ENCODE measurements at places on chromosomes 3 and 15. TPM values are rescaled to one million over a fixed set of nuclear protein-coding genes. Genes with fewer than 3 reads are reported as not detected.

DNA sequence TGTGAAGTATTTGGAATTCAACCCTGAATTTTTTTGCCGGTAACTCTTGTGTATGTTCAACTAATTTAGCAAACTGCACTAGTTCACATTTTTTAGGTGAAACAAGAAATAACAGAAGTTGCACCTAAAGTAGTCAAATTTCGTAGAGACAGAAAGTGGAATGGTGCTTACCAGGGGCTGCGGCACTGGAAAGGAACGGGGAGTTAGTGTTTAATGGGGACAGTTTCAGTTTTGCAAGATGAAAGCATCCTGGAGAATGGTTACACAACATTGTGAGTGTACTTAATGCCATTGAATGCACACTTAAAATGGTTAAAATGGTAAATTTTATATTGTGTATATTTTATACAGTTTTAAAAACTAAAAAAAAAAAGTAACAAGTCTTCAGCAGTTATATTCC, 27.4 kb downstream of the PPARG start:
- DNase-seq = no peak

Gene ELP6
- total RNA-seq = 16.5 TPM

- peak; percentile 82 for DNase-seq
Observed at GRCh38 chr15:45457641-45458539, 64.7 kb downstream of the SLC30A4 start.

Gene TMF1
- 20.0 TPM for total RNA-seq

Gene GABRR3
- total RNA-seq = not detected

DNA sequence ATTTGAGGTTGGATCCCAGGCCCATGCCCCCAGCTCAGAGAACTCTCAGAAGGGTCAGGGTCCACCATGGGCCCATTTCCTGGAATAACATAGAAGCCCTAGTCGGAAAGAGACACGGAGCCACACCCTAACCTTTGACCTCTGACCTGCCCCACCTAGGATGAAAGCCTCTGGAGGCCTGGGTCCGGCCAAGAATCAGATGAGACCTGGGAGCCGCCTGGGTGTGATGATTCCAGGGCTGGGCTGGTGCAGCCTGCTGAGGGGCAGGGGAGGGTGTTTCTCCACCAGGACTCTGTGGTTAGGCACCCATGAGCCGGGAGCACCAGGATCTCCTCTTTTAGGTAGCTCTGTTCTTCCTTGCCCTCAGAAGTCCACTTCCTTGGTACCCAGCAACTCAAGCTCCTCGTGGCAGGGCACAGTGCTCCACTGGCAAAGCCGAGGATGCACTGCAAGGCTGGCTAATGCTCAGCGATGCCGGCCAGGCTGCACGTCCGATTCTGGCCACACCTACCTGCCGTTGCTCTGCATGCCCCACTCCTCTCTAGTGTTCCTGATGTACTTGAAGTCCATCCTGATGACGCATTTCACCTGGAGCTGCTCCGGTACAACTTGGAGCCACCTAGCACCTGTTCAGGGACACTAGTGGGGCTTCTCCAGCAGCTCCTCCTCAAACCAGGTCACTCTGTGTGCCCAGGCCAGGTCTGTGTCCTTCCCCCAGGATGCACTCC, 57.4 kb downstream of the ZNF445 start:
- no peak for DNase-seq

DNA sequence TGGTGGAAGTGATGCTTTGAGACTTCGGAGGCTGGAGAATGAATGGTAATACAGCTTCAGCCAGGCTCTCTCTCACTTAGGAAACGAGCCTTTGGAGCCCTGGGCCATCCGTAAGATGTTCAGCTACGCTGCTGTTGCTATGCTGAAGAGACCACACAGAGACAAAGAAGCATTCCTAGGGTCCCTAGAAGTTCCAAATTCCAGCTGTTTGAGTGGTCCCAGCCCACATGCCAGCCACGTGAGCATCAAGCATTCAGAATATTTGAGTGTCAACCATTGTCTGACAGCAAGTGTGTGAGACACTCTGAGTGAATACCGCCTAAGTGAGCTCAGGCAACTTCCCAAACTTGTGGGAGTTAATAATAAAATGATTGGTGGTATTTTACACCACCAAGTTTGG, 212.9 kb downstream of the CD47 start:
- DNase-seq = no peak

- DNase-seq = no peak
Observed at GRCh38 chr15:70217226-70218160, 119.8 kb upstream of the TLE3 start.

Gene IMPG2
- total RNA-seq = 0.39 TPM

Gene CLRN1
- not detected for total RNA-seq

GRCh38 chr15:41659855-41660234, 360 bp upstream of the MGA start:
- DNase-seq = no peak

Gene CPB1
- total RNA-seq = not detected

- DNase-seq = no peak
Observed at GRCh38 chr3:15478640-15478979, 42.9 kb downstream of the COLQ start.

DNA sequence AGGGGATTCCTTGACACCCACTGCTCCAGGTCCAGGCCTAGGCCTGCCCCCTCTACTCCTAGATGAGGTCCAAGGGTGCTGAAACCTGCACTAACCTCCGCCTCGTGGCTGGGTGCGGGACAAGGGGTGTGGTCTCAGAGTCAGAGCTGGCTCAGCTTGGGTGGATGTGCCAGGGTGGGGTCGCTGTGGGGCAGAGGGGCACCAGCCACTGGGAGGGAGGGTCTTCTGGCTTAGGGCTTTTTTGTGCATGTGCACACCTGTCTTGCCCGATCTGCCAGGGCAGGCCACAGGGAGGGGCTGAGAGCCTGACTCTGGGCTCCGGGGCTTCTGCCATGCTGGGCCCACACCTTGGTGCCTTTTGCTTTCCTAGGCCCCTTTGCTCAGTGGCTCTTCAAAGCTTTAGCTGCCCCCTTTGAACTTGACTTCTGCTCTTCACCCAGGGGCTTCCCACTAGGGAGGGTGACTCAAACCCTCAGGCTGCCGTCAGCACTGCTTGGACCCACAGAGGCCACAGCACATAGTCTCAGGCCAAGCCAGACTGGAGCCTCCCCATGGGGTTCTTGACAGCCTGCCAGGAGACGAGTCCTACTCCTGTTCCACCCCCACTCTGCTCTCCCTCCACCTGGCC, 73.0 kb downstream of the KLF13 start:
- DNase-seq = no peak

- DNase-seq = no peak
Observed at GRCh38 chr3:54792584-54792983, 135.3 kb downstream of the LRTM1 start.

DNA sequence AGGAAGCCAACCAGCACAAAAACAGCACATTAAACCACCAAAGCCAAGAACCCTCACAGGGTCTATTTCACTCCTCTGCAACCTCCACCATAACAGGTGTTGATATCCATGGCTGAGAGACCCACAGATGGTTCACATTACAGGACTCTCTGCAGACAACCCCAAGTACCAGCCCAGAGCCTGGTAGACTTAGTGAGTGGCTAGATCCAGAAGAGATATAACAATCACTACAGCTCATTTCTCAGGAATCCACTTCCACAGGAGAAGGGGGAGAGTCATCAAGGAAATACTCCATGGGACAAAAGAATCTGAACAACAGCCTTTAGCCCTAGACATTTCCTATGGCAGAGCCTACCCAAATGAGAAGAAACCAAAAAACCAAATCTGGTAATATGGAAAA, 168.1 kb upstream of the CD96 start:
- DNase-seq = no peak

GRCh38 chr3:108011616-108012015, 79.2 kb downstream of the CD47 start:
- no peak for DNase-seq

DNA sequence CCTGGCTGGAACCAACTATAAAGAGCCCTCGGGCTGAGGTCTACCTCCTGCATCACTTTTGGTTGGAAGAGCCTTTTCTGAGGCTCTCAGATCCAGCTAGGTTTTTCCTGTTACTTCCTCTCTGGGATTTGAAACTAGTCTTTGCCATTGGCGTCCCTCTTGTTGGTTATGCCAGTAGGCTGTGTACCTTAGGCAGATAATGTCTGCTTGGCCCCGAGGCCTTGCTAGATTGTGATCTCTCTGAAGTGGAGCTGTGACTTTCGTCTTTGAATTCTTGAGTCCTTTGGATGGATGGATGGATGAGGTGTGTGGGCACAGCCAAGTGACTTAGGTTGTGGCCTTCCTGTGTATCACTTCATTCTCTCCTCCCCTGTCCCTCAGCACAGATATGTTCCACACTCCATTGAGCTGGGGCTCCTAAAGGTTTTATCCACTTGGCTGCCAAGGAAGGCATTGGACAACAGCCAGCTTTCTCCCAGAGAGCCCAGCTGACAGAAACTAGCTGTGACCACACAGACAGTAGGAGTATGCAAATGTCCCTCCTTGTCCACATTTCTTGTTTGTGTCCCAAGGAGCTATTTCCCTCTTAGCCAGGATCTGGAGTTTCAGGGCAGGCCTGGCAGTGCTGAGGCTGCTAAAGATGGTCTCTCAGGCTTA, 7.9 kb upstream of the DNAJC17 start:
- DNase-seq = peak; percentile 39

DNA sequence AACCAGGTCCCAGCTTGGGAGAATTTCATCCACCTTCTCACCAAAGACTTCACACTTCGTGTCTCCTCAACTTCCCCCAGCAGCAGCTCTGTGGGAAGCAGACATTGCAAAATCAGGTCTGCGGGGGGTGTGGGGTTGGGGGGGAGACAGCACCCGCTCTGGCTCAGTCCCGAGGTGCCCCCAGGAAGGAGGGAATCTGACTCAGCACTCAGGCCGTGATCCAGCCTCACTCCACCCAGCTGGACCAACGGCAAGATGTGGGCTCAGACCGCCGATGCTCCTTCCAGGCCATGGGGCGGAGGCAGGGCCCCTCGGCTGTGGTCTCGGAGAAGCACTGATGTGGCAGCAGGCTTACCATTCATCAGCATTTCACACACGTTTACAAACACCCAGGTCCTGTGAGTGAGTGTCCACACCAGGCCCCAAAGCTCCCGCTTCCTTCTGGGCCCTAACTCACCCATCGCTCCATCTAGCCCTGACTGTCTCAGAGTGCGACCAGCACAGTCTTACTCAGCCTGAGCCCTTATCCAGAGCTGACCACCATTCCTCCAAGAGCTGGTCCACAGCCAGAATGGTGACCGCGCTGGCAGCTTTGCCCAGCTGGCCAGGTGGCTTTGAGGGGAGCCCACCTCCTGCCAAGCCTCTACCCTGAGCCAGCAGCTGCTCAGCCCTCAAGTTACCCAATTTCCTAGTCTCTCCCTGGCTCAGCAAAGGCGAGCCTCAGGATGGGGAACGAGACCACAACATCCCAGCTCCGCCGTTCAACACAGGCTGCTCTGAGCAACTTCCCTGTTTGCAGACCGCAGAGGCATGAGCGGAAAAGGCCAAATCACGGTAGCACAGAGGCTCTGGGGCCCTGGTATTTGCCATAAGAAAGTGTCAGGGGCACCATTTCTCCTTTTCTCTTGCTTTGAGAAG, 3.3 kb downstream of the STAB1 start:
- DNase-seq = peak; percentile 43

DNA sequence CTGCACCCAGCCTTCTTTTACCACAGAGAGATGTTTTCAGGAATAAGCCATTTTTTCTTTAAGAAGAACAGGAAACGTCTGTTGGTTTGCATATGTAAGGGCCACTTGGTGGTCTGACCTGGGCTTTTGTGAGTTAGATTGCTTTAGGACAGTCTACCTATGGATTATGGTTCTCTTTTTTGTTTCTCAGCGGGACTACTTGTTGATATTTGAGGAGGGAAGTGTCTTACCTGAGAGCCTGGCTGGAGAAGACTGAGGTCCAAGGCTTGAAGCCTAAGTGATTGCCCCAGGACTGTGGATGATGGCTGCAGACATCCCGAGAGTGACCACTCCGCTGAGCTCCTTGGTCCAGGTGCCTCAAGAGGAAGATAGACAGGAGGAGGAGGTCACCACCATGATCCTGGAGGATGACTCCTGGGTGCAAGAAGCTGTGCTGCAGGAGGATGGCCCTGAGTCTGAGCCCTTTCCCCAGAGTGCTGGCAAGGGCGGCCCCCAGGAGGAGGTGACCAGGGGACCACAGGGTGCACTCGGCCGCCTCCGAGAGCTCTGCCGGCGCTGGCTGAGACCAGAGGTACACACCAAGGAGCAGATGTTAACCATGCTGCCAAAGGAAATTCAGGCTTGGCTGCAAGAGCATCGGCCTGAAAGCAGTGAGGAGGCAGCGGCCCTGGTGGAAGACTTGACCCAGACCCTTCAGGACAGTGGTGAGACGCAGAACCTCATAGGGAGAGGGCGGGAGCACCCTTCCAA, 3.0 kb downstream of the ZSCAN2 start:
- DNase-seq = no peak

DNA sequence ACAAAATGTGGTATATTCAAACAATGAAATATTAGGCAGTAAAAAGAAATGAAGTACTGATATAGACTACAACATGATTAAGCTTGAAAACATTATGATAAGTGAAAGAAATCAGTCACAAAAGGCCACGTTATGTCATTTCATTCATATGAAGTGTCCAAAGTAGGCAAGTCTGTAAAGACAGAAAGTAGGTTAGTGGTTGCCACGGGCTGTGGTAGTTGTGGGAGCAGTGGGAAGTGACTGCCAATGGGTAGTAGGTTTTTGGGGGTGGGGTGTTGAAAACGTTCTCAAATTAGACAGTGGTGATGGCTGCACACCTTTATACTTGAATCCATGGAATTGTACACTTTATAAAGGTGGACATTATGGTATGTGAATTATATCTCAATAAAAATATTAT, 12.1 kb downstream of the GALNT15 start:
- DNase-seq = no peak

Gene MKRN3
- 0.49 TPM for total RNA-seq

Gene CNTN3
- total RNA-seq = 3.5 TPM
